M059J (cell line): ENCODE measurements at places on chromosomes 5 and 9. TPM values are rescaled to one million over a fixed set of nuclear protein-coding genes. Genes with fewer than 3 reads are reported as not detected.
A peak's percentile ranks its signal among the peaks of the same experiment; 100 is the strongest.

PCDHB2 gene
- total RNA-seq, result 0.32 and 2.1 TPM in 2 replicates

DNA sequence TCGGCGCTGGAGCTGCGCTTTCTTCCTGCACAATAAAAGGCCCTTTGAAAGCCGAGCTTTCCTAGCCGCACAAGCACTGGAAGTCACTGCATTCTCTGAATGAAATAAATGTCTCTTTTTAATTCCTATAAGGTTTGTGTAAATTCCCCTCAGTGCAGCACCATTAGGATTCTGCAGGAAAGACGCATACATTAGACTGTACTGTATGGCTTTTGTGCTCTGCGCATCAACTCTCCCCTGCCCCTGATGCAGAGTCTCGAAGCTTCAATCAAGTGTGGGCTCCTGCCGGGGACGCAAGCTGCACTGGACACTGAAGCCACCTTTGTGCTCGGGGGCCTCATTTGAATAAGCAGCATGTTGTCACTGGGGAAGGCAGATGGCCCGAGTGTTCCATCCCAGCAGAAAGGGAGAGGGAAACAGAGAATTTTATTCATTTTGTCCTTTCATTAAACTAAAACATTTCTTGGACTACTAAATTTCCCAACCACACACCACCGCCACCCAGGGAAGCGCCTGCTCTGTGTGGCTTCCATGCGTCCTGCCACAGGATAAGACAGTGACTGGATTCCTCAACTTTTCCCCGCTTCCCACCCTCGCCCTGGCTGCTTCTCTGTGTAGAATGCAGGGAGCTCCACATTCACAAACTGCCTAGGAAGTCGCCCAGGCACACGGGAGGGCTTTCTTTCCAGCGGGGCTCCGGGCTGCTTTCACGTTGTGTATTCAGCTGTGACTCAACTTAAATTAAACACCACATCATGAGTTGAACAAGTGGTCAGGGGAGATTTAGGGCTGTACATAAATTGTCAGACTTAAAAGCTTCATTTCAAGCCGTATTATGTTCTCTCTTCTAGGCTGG lies 635.4 kb downstream of the IRX1 start:
- DNase-seq, result no peak

DNA sequence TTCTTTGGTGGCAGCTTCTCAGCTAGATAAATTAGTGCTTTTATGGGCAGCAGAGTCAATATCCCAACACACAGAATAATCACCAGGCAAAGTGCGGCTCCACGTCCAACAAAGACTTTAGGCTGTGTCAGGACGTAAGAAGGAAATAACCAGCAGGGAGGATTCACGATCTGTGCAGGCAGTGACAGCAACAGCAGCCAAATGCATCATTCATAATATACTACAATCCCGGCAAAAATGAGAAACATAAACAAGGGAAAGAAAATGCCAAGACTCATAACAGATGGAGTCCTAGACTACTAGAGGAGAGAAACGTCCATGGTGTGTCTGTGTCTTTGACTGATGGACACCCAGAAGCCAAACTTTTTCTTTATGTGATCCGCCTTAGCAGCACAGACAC lies 100.7 kb downstream of the LMNB1 start:
- no peak for DNase-seq

DNA sequence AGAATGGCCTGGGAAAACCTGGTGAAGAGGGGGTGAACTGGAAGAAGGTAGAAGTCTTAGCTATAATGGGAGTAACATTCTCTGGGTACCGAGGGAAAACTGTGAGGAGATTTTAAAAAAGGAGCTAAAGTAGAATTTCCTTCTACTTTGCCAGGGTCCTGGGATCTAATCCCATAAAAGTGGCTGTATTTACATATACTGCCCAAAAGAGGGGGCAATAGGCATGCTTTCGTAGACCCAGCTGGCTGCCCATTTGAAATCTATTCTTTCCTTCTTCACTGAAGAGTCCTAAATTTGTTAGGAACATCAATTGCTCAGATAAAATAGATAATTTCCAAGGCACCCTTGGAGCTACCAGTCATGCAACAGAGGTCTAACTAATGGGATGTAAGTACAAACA lies 159.2 kb downstream of the CDC42SE2 start:
- peak; percentile 28 for DNase-seq

TMEM203 gene
- 68.2 and 68.9 TPM in 2 replicates for total RNA-seq

- no peak for DNase-seq
Measured at GRCh38 chr5:91177639-91178038, 205.5 kb downstream of the ARRDC3 start.

ENHO gene
- total RNA-seq, result 0.71 and 2.0 TPM in 2 replicates

DNA sequence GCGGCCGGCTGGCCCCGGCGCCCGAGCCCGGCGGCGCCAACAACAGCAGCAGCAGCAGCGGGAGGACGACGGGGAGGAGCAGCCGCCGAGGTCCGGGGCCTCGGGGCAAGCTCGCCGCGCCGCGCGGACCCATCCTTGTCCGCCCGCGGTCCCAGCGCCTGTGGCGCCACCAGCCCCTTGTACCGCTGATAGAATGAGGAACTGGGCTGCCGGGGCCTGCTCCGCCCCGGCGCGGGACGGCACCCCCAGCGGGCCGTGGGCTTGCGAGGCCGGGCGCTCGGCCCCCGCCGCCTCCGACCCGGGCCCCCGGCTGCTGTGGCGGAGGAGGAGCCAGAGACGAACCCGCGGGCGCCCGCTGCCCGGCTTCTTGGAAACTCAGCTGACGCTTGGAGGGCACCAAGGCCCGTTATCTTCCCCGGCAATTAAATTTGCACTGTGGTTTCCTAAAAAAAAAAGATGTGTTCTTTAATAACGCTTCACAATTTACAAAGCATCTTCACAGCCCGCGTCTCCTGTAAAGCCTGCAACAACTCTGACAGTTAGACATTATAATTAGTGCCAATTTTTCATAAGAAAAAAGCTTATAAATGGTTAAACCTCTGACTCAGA lies at the start of gene ARSB:
TSS of gene ARSB (minus strand) at position 195 of the 609 bp plus-strand sequence. CDS start at position 133, 62 bp downstream.
- DNase-seq, result peak; percentile 54

GRCh38 chr5:116834796-116835515 lies 260.3 kb upstream of the SEMA6A start:
- DNase-seq, result no peak

CDKN2B gene
- 11.5 and 24.1 TPM in 2 replicates for total RNA-seq

DNA sequence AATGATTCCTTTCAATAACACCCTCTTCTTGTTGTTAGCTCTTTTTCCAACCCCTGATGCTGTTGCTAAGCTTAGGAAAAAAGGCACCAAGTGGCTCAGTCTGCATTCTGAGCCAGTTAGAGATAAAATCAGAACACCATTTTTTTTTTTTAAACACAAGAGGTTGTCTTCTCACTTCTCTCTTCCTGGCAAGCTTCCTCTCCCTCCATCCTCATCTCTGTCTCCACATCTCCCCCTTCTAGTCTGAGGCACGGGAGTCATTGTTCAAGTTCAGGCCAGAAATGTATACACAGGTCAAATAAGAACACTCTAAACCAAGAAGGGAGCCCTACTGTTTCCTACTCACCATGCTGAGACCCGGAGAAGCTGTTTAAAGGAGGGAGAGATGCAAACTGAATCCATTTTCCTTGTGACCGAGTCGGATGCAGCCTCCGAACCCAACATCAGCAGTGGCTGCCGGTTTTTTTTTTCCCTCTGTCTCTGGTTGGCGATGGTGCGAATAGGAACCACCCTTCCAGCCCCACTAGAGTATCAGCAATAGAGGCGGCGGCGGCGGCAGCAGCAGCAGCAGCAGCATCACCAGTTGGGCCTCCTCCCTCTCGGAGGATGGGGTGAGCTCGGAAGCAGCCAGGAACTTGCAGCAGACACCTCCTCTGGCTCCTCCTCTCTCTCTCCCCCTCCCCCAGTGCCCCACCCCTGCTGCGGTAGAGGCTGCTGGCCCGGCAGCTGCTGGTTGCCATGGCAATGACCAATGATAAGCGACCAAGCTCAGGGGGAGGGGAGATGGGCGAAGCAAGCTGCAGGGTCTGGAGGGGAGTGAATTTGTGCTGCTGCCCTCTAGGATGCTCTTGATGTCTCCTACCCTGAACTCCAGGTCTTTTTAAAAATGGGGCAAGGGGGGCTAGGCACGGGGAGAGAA lies at the start of gene JAKMIP2:
TSS of gene JAKMIP2 (minus strand) at position 619 of the 919 bp plus-strand sequence. CDS start 110,922 bp downstream, outside the sequence.
- peak; percentile 81 for DNase-seq

GRCh38 chr5:92421942-92422341 lies 1038.8 kb upstream of the ARRDC3 start:
- peak; percentile 15 for DNase-seq

ROR2 gene
- 0.94 and 2.9 TPM in 2 replicates for total RNA-seq

- peak; percentile 99 for DNase-seq
Measured at GRCh38 chr5:38783011-38783561, 62.7 kb upstream of the OSMR start.
